ENCODE measurements at places on chromosomes 11 and 22.

GRCh38 chr22:39209756-39210155 lies 35.0 kb downstream of the PDGFB start:
- DNase-seq, result no peak

DNA sequence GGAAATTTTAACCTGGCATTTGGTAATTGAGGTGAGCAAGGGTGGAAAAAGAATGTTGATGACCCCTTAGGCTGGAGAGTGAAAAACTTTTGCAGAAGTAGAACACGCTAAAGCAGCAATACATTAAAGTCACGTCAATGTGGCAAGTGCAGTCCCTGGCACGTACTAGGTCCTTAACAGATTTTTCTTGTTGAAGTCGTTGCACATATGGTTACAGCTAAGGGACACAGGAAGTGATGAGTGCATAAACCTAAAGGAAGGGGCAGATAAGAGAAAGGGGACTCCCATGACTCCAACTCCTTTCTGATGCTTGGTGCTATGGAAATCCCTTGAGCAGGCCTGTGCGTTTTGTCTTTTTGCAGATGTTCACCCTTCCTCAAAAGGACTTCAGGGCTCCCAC lies 1.2 kb downstream of the ACCS start:
- DNase-seq, result peak; percentile 14

- DNase-seq, result peak; percentile 38
Measured at GRCh38 chr22:45208993-45209838, 31.5 kb downstream of the KIAA0930 start.

GRCh38 chr11:6129635-6130034 lies 22.2 kb downstream of the OR56B4 start:
- no peak for DNase-seq

DNA sequence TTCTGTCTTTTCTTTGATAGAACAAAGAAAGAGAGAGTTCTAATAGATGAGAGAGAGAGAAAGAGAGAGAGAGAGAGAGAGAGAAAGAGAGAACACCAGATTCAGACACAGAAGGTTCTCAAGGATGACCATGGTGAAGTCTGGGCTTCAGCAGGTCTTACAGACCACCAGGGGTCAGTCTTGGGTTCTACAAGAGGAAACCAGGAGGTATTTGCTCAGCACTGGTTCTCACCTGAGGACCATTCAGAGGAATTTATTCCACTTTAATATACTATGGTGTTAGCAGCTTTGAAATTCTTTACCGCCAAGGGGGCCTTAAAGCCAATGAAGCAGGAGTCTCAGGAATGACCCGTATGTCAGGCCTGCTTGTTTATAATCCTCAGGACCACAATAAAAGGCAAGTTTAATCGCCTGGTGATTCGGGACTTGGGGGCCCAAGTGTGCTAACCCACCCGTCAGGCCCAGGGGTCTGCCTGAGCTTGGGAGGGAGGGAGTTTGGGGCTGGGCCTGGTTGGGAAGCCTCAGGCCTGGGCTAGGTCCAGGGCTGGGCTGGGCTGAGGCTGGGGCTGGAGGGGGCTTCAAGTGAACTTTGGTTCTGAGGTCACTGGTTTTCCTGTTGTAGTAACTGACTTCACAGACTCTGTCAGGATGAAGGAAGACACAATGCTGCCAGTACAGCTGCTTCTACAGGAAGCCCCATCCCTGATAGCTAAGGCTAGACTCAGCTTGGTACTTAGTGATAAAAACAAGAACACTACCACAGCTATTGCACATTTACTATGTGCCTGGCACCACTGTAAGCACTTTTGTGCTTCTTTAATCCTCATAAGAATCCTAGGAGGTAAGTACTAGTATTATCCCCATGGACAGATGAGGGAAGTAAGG lies 179.2 kb upstream of the ZBED5 start:
- DNase-seq, result peak; percentile 57

Measured in B cell (primary cell).